Naive thymus-derived CD4-positive, alpha-beta T cell (primary cell): ENCODE measurements at places on chromosomes 4 and X.

DNA sequence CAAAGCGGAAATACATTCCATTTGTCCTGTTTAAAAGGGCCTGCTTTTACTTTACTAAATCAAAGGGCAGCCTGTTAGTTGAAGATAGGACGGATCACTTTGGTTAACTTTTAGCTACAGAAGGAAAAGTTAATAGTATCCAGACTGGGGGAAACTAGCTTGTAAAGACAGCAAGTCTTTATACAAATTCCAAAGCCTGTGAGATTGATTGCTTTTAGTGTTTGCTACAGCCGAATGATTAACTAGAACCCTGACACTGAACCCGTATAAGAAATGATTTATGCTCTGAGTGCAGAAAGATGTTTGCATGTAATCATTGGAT, 93.4 kb downstream of the FRAS1 start:
- H3K27me3 ChIP-seq = no peaks in the 10 kb centered on the region
- no peak for DNase-seq
- no peak overlapping the region for H3K27ac ChIP-seq
- no peak overlapping the region for H3K4me3 ChIP-seq
- H3K36me3 ChIP-seq = no peaks in the 10 kb centered on the region
- no peaks in the 10 kb centered on the region for H3K4me1 ChIP-seq

- H3K4me1 ChIP-seq = peaks cover 22% of the 10 kb centered on the region
- peak overlapping the region; percentile 93 for H3K27ac ChIP-seq
Measured at GRCh38 chr4:1290165-1290977, 680 bp downstream of the MAEA start.

GRCh38 chrX:130028196-130028595, 45.8 kb downstream of the BCORL1 start:
- H3K4me1 ChIP-seq = peaks cover 4% of the 10 kb centered on the region
- H3K36me3 ChIP-seq = peaks cover 25% of the 10 kb centered on the region
- no peak overlapping the region for H3K4me3 ChIP-seq
- no peaks in the 10 kb centered on the region for H3K27me3 ChIP-seq

GRCh38 chr4:20938204-20938603, 237.9 kb downstream of the PACRGL start:
- H3K27me3 ChIP-seq = no peaks in the 10 kb centered on the region
- no peak overlapping the region for H3K4me3 ChIP-seq
- H3K4me1 ChIP-seq = no peaks in the 10 kb centered on the region
- DNase-seq = no peak

GRCh38 chr4:19026281-19026680, 1004.7 kb upstream of the LCORL start:
- no peaks in the 10 kb centered on the region for H3K4me1 ChIP-seq
- H3K27ac ChIP-seq = no peak overlapping the region
- no peak for DNase-seq
- no peak overlapping the region for H3K4me3 ChIP-seq
- H3K36me3 ChIP-seq = no peaks in the 10 kb centered on the region

- H3K4me1 ChIP-seq = no peaks in the 10 kb centered on the region
- H3K36me3 ChIP-seq = no peaks in the 10 kb centered on the region
- no peak for DNase-seq
- no peaks in the 10 kb centered on the region for H3K27me3 ChIP-seq
- H3K4me3 ChIP-seq = no peak overlapping the region
- H3K27ac ChIP-seq = no peak overlapping the region
Measured at GRCh38 chr4:133130171-133130570, 18.9 kb upstream of the PCDH10 start.

DNA sequence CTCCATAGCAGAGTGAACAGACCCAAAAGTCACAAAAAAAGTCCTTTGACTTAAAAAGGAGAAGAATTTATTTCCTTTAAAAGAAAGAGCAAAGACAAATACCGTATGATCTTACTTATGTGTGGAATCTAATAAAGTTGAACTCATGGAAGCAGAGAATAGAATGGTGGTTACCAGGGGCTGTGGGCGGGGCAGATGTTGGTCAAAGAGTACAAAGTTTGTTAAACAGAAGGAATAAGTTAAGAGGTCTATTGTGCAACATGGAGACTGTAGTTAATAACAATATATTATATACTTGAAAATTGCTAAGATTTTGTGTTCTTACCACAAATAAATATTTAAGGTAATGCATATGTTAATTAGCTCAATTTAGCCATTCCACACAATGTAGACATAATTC, 173.3 kb upstream of the S100G start:
- no peaks in the 10 kb centered on the region for H3K27me3 ChIP-seq
- DNase-seq = no peak
- H3K36me3 ChIP-seq = no peaks in the 10 kb centered on the region
- H3K4me3 ChIP-seq = no peak overlapping the region

GRCh38 chr4:665381-665750, 8.7 kb downstream of the ATP5ME start:
- peaks cover 5% of the 10 kb centered on the region for H3K4me1 ChIP-seq
- no peak overlapping the region for H3K4me3 ChIP-seq
- DNase-seq = no peak
- H3K27me3 ChIP-seq = no peaks in the 10 kb centered on the region
- H3K27ac ChIP-seq = no peak overlapping the region

DNA sequence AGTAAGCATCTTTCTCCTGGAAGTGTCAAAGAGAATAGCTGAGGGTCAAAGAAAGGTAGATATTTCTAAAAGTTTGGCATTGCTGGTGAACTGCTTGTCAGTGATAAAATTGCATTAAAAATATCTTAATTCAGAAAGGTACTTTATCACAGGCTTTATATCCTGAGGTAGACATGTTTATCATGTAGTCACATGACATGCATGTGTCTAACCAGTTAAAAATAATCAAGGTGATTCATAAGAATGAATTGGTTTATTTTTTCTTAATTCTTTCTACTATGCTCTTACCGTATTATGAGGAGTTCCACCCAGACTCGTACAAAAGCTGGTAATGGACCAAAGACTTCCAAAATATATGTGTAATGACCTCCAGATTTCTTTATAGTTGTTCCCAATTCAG, 6.1 kb downstream of the SLC7A11 start:
- H3K27ac ChIP-seq = no peak overlapping the region
- no peaks in the 10 kb centered on the region for H3K27me3 ChIP-seq
- DNase-seq = no peak
- no peak overlapping the region for H3K4me3 ChIP-seq

GRCh38 chr4:185534511-185534865, 819 bp downstream of the PDLIM3 start:
- H3K27me3 ChIP-seq = no peaks in the 10 kb centered on the region
- H3K36me3 ChIP-seq = no peaks in the 10 kb centered on the region
- H3K27ac ChIP-seq = no peak overlapping the region
- DNase-seq = no peak
- no peaks in the 10 kb centered on the region for H3K4me1 ChIP-seq
- H3K4me3 ChIP-seq = no peak overlapping the region

- H3K36me3 ChIP-seq = no peaks in the 10 kb centered on the region
- H3K4me1 ChIP-seq = no peaks in the 10 kb centered on the region
- H3K27me3 ChIP-seq = no peaks in the 10 kb centered on the region
- no peak for DNase-seq
Measured at GRCh38 chrX:68646421-68646820, 1.0 kb upstream of the STARD8 start.

DNA sequence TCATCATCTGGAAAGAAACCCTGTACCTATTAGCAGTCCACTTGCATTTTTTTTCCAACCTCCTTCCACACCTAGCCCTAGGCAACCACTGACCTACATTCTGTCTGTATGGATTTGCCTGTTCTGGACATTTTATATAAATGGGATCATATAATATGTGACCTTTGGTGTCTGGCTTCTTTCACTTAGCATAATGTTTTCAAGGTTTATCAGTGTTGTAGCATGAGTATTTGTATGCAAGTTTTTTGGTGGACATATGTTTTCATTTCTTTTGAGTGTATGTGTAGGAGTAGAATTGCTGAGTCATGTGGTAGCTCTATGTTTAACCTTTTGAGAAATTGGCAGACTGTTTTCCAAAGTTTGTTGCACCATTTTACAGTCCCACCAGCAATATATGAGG, 198.6 kb downstream of the CEP135 start:
- no peak overlapping the region for H3K27ac ChIP-seq
- H3K27me3 ChIP-seq = no peaks in the 10 kb centered on the region
- no peaks in the 10 kb centered on the region for H3K4me1 ChIP-seq
- H3K36me3 ChIP-seq = no peaks in the 10 kb centered on the region
- DNase-seq = no peak
- H3K4me3 ChIP-seq = no peak overlapping the region

DNA sequence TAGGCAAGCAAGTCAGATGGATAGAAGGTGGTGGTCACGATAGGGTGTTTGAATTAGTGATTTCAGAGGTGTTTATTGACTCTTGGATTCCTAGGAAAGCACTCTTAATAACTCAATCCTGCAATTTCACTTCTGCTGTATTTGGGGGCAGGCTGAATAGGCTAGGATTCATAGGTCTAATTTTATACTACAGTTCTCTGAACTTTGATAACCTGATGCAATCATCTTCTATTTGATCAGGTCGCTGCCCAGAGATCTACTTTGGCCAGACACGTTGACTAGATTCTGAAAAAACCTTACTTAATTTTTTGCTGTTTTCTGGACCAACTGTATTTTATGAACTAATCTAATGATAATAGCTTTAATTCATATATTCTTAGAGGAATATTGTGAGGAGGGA, 26.4 kb downstream of the XK start:
- H3K4me3 ChIP-seq = no peak overlapping the region
- H3K27ac ChIP-seq = no peak overlapping the region
- H3K36me3 ChIP-seq = no peaks in the 10 kb centered on the region
- no peaks in the 10 kb centered on the region for H3K27me3 ChIP-seq

DNA sequence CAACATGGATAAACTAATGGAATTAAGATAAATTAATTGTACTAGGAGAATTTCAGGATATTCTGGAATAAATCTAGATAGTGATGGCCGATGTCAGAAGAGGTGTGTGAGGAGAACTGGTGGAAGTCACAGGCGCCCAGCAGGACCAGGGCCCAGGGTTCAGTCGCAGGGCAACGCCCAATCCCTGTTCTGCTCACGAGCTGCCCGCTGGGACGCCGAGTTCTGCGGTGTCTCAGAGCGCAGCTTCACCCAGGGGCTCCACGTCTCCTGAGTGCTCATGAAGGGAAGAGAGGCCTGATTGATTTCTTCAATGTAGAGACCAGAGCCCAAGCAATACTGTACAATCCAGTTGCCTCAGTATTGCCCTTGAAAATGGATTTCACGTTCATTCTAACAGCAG, 1.5 kb upstream of the HSPA4L start:
- DNase-seq = no peak
- H3K27ac ChIP-seq = no peak overlapping the region
- no peak overlapping the region for H3K4me3 ChIP-seq
- peaks cover 14% of the 10 kb centered on the region for H3K27me3 ChIP-seq
- no peaks in the 10 kb centered on the region for H3K36me3 ChIP-seq
- H3K4me1 ChIP-seq = no peaks in the 10 kb centered on the region

DNA sequence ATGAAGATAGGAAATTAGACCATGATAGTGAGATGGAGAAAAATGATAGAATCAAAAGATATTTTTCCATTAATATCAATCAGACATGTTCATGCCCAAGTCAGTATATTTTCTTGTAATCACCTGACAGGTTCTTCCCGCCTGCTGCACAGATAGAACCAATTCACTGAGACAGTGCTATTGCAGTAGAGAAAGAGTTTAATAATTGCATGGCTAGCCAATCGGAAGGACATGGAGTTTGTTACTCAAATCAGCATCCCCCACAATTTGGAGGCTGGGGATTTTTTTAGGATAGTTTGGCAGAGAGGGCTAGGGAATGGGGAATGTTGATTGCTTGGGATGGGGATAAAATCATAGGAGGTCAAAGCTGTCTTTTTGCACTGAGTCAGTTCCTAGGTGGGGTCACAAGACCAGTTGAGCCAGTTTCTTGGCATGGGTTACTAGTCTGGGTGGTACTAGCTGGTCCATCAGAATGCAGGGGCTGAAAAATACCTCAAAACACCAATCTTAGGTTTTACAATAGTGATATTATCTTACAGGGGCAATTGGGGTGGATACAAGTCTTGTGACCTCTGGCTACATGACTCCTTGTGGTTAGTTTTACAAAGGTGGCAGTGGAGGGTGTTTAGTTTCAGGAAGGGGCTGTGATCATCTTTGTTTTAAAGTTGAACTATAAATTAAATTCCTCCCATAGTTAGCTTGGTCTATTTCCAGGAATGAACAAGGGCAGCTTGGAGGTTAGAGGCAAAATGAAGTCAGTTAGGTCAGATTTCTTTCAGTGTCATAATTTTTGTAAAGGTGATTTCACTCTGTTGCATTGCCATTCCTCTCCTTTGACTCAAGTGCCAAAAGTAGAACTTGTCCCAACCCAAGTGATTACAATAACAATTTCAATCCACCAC, 100.3 kb upstream of the PDE5A start:
- H3K4me1 ChIP-seq = no peaks in the 10 kb centered on the region
- H3K4me3 ChIP-seq = no peak overlapping the region
- H3K27me3 ChIP-seq = no peaks in the 10 kb centered on the region
- no peaks in the 10 kb centered on the region for H3K36me3 ChIP-seq

DNA sequence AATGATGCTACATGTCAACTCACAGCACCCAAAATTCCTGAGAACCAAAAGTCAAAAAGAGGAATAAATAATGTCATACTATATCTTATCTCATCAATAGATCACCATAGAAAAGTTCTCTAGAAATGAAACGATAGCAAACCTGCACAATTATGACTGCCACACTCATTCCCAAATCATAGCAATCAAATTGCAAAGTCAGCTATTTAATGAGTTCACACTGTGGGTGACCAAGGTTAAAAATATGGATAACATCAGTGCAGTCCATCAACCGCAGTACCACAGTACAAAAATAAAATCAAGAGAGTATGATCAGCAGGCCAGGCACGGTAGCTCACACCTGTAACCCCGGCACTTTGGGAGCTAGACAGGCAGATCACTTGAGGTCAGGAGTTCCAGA, 62.3 kb downstream of the ATRX start:
- no peaks in the 10 kb centered on the region for H3K4me1 ChIP-seq
- H3K4me3 ChIP-seq = no peak overlapping the region
- no peak for DNase-seq
- no peak overlapping the region for H3K27ac ChIP-seq

GRCh38 chrX:30572678-30573077, 4.9 kb downstream of the TASL start:
- no peaks in the 10 kb centered on the region for H3K4me1 ChIP-seq
- H3K27me3 ChIP-seq = no peaks in the 10 kb centered on the region
- no peak for DNase-seq
- no peaks in the 10 kb centered on the region for H3K36me3 ChIP-seq

DNA sequence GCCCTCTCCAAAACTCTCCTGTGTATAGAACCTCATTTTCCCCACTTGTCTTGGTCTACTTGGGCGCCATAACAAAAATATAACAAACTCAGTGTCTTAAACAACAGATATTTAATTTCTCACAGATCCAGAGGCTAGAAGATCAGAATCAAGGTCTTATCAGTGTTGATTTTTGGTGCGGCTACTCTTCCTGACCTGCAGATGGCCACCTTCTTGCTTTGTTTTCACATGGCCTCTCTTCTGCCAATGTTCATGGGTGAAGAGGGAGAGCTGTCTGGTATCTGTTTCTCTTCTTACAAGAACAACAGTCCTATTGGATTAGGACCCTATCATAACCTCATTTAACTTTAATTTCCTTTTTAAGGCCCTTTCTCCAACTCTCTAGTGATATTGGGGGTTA, 177.3 kb downstream of the PABPC4L start:
- H3K4me1 ChIP-seq = no peaks in the 10 kb centered on the region
- H3K4me3 ChIP-seq = no peak overlapping the region
- H3K27me3 ChIP-seq = no peaks in the 10 kb centered on the region
- no peak for DNase-seq
- H3K27ac ChIP-seq = no peak overlapping the region
- H3K36me3 ChIP-seq = no peaks in the 10 kb centered on the region
